ENCODE measurements at places on chromosomes 1 and 21.

GRCh38 chr1:174999936-175000696 is at the start of gene CACYBP:
CACYBP (plus strand) TSS chr1:174999947; CDS start chr1:175000181, 234 bp downstream.
- no peak for DNase-seq

GRCh38 chr1:195663549-195664280 is 944.5 kb downstream of the KCNT2 start:
- DNase-seq = no peak

DNA sequence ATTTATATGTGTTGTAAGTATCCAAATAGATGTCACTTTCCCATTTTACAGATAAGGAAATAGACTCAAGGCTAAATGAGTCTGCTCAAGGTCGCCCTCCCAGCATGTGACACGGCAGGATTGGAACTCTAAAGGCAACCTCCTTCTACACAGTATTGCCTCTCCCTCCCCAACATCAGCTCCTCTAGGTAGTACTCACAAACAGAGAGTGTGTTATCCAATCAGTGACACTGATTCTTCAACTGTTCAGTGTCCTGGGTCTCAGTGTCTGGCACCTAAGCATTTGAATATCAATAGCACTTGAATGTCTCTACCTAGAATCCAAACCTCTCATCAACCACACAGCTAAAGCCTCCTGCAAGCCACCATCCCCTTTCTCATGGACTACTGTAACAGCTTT is 87.1 kb downstream of the DAB1 start:
- DNase-seq = no peak

DNA sequence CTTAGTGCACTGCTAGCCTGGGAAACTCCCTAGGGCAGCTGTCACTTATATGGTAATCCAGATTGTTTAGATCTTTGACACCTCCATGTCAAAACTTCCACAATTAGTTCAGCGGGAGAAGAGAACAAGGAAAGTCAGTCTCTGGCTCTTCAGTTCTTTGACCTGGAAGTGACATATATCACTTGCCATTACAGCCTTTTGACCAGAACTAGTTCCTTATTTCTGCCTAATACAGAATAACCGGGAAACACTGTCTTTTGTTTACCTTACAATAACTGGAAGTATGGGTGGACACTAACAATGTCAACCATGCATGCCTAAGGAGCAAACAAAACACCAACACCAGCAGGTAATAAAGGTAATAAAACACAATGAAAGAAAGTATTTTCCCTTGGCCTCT is 68.3 kb downstream of the C4BPA start:
- DNase-seq = no peak

DNA sequence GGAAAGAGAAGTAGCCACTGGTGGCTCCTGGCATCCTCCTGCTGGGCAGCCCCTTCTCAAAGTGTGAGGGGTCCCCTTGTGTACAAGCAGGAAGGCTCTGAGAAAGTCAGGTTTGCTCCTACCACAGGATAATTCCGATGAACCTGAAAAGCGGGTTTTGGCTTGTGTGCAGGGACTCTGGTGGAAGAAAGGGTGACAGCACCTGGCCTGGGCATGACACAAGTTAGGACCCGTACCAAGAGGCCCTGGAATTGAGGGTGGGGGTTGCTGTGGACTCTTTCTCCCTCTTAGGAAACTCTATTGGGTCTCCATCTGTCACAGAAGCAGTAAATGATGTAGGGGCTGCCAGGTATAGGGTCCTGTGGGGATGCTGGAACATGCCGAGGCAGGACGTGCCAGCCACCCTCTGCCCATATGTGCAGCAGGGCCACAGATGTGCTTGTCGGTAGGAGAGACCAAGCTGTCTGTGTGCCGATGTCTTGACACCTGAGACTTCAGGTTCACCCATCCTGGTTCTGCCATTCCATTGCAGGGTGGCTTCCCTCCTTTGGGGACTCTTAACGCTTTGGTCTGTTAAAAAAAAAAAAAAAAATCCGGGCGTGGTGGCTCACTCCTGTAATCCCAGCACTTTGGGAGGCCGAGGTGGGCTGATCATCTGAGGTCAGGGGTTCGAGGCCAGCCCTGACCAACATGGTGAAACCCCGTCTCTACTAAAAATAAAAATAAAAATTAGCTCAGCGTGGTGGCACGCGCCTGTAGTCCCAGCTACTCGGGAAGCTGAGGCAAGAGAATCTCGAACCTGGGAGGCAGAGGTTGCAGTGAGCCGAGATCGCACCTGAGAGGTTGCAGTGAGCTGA is 9.8 kb downstream of the C1orf35 start:
- no peak for DNase-seq

DNA sequence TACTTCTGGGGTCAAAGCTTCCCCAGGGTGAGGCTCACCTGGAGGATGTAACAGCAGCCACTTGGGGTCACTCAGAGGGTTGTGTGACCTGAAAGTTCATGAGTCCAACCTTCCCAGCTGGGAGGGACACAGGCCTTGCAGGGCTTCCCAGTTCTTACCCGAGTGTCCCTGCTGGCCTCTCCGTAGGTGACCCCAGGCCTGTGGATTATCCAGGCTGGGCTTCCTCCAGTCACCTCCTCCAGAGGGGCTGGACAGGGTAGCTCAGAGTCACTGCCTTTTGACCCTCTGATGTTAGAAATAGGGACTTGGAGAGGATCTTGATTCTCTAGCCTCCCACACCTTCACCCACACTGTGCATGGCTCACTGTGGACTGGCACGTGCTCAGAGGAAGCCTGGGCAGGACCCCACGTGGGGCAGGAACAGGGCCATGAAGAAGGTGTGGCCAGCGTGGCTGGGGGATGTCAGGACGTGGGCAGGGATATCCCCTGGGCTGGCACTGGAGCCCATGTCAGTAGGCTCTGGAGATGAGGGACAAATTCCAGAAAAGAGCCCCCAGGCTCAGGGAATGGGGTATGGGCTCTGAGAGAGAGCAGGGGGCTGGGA is 131.8 kb downstream of the ACTL8 start:
- no peak for DNase-seq

GRCh38 chr1:84585803-84586202 is 11.6 kb upstream of the CTBS start:
- DNase-seq = no peak

- no peak for DNase-seq
These were observed 76.8 kb upstream of the HNRNPU start for GRCh38 chr1:244941121-244941520.

DNA sequence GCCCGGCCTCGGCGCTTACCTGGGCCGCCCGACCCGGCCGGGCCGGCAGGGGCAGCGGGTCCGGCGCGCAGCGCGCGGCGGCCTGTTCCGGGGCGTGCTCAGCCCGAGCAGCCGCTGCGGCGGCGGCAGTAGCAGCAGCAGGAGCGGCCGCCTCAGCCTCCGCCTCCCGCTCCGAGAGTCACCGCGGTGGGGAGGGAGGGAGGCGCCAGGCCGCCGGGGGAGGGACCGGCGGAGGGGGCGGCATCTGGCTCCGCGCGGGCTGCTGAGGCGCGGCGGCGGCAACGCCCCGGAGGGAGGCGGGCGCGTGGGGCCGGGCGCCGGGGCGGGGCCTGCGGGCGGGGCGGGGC is at the start of gene CTNNBIP1:
CTNNBIP1 (minus strand) TSS at position 194 of the 347 bp plus-strand sequence. CDS start 38,205 bp downstream, outside the sequence.
- no peak for DNase-seq

- DNase-seq = no peak
These were observed 154.5 kb upstream of the KCND3 start for GRCh38 chr1:112143871-112144441.

- DNase-seq = no peak
These were observed 858.1 kb upstream of the ADAMTS5 start for GRCh38 chr21:27825035-27825434.

- DNase-seq = no peak
These were observed 39.8 kb upstream of the SYNC start for GRCh38 chr1:32742199-32742947.

DNA sequence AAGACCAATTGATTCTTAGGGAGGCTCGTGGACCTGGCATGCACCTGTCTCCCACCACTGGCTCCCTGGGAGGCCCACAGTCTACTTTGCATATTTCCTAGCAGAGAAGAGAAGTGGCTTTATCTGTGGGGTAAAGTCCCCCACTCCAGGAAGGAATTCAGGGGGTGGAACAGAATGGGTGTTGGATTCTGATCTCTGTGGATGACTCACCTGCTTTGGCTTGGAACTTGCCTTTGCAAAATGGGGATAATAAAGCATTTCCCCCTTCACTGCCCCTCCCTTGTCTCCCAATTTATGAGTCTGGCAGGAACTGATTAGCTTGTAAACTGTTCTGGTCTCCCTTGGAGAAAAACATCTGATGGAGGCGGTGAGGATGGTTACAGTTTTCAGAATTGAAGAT is 21.2 kb upstream of the OTUD3 start:
- no peak for DNase-seq

DNA sequence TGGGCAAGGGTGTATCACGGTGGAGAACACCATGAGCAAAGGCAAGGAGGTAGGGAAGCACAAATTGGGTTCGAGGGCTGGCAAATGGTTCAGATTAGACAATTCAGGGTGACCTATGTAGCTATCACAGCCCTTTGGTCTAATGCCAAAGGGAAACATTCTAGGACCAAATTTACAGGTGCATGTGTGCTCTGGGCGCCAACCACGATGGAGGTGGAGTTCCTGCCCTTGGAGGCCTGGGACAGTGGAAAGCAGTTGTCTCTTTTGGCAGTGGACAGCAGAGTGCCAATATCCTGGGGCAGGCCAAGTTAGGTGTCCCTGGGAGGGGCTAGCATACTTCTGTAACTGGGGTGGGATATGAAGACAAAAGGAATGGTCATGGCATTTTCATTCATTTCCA is 40.1 kb downstream of the IGFN1 start:
- no peak for DNase-seq

DNA sequence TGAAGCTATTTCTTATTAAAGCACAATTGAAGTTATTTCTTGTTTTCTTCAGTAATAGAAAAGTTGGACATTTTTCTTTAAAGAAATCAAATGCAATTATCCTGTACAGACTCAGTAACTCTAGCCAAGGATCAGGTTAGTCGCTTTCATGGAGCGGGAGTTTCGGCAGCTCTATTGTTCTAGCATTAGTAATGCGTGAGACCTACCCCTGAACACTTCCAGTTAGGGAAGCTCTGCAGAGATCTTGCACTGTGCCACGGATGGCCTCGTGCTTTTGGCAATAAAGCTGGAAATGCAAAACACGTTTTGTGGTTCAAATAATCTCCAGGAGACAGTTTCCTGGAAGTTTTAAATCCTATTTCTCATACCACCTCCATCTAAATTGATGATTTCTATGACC is 488.4 kb downstream of the SETD4 start:
- DNase-seq = no peak

DNA sequence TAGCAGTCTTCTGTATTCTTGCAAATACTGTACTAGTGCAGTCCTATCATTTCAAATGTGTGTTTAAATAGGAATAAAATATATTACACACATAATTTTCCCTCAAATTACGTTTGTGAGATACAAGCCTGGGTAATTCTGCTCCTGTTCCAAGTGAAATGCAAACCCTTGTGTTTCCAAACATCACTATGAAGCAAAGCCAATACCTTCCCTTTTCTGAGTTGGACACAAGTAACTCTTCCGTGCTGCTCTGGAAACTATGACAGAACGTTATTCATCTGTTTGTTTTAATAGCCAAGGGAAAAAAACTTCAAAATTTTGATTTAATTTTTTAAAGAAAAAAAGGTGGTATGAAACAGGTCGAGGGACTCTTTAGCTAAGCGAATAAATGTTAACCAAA is 73.7 kb upstream of the UBE2U start:
- DNase-seq = no peak

DNA sequence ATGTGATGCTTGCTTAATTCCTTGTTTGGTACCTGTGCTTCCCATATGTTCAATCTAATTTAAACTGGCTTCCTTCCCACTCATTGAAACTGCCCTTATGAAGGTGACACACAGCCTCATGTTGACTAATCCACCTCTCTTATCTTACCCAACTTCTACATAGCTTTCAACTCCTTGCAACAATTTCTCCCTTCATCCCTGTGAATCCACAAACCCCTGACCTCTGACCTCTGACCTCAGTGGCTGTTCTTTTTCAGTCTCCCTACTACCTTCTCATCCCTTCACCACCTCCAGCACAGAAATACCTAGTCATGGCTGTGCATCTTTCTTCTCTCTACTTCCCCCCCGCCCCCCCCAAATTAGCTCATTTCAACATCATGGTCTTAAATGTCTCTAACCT is 144.5 kb downstream of the TTLL7 start:
- no peak for DNase-seq

DNA sequence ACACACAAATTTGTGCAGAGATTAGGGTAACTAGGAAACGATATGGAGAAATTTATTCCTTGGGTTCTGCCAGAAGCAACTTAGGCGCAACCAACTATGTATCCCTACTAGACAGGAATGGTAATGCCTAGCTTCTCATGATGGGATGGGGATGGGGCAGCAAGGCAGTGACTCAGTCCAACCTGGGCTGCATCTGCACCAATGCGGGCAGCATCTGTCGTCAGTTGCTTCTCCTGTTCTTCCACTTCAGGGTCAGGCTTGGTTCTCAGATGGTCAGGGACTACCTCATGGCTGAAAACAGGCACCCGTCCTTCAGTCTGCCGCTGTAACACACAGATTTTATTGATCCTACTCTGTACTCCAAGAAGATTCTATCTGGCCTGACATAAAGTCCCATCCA is 2.9 kb downstream of the MED8 start:
- DNase-seq = no peak

GRCh38 chr1:64934115-64934877 is 32.1 kb downstream of the JAK1 start:
- DNase-seq = no peak

DNA sequence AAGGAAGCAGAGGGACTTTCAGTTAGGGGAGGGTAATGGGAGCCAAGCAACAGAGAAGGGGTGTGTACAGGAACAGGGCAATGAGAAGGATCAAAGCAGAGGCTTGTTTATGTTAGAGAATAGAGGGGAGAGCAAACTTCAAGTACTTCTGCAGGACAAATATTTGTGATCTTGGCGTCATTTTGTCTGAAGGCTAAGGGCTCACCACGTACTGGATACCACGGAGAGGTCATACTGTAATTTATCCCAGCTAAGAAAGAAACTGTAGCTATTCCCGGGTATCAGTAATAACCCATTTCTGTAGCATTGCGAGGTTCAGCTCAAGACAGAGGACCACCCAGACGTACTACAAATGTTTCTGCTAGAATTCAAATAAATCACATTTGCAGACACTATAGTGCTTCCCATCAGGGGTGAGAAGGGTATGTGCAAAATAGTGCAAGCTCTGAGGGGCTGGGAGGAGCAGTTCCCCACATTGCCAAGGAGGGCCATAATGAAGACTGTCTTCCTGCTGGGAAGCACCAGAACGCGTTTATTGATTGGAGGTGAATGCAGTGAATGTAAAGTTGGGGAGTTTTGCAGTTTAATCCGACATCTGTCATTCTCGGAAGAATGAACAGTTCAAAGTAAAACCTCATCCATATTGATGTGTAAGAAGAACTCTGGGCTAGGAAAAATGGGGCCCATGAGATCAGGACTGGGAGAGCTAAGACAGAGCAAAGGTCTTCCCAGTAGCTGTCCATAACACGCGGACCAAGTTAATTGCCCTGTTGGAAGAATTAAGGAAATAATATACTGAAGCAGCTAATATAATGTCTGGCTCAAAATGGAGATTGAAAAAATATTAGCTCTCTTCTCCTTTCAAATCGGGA is 136.9 kb downstream of the RWDD3 start:
- DNase-seq = no peak
